ENCODE measurements at places on chromosomes 4 and X. TPM values are rescaled to one million over a fixed set of nuclear protein-coding genes. Genes with fewer than 3 reads are reported as not detected.

DNA sequence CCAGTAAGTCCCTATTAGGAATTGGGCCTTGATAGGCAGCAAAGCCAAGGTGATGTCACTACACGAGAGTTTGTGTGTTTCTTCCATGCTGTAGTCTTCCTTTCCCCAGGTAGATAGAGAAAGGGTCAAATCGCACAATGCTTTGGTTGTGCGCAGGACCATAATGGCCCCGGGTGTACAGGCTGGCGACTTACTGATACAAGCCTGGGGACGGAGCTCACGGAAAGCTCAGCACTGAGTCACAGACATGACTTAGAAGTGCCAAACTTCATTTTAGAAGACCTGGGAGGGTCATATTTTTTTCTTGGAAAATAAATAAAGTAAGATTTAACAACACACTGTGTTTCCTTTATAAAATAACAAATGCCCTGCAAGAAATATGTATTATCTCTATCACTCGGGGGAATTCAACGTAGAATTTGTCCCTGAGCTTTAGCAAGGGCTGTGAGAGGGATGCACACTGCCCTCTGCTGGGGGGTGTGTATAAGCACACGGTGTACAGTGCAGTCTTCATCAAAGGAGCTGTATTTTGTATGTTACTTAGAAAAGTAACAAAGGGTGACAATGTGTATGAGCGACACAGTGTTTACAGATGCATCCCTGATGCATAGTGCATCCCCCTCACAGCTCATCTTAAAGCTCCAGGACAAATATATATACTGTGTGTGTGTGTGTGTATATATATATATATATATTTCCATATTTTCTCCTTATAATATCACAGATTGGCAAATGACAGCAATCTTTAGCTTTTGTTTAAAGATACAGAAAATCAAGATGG, 254.5 kb upstream of the VEGFC start:
- peak; percentile 44 for DNase-seq

DNA sequence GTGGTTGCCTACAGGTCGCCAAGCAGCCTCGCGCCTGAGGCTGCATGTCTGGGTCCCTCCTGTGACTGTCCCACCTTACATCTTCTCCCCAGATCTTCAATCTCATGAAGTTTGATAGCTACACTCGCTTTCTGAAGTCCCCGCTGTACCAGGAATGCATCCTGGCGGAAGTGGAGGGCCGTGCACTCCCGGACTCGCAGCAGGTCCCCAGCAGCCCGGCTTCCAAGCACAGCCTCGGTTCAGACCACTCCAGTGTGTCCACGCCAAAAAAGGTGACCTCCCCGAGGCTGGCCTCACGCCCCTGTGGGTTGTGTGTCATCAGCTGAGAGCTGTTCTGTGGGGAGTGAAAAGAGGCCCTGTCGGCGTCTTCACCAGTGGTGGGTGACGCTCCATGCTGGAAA, 24.9 kb upstream of the HGFAC start:
- DNase-seq, result no peak

DNA sequence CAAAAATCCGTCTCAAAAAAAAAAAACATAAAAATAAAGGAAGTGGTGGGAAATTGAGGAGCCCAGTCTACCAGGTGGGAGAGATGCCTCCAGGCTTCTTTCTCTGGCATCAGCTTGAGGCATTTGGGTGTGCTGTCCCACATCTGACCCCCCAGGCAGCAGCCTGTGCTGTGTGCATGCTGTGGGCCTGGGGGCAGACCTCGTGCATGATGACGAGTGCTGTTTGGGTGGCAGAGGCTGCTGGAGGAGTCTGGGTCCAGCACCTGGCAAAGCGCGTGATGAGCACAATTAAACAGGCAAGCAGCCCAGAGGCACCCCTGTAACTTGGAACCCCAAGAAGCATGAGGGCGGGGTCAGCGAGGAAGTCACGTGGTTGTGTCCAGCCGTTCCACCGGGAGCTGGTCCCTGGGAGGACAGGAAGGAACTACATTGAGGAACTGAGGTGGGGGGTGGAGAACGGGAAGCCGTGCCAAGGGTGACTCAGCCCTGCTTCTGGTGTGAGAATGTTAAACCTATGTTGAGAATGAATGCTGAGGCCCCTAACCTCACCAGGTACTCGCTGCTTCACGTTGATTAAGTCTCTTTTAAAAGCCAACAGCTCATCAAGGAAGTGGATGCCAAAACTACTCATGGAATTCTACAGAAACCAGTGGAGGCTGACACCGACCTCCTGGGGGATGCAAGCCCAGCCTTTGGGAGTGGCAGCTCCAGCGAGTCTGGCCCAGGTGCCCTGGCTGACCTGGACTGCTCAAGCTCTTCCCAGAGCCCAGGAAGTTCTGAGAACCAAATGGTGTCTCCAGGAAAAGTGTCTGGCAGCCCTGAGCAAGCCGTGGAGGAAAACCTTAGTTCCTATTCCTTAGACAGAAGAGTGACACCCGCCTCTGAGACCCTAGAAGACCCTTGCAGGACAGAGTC, 6.1 kb downstream of the TACC3 start:
- DNase-seq, result no peak

GRCh38 chrX:109952985-109953905, 49.7 kb upstream of the TMEM164 start:
- DNase-seq, result no peak

DNA sequence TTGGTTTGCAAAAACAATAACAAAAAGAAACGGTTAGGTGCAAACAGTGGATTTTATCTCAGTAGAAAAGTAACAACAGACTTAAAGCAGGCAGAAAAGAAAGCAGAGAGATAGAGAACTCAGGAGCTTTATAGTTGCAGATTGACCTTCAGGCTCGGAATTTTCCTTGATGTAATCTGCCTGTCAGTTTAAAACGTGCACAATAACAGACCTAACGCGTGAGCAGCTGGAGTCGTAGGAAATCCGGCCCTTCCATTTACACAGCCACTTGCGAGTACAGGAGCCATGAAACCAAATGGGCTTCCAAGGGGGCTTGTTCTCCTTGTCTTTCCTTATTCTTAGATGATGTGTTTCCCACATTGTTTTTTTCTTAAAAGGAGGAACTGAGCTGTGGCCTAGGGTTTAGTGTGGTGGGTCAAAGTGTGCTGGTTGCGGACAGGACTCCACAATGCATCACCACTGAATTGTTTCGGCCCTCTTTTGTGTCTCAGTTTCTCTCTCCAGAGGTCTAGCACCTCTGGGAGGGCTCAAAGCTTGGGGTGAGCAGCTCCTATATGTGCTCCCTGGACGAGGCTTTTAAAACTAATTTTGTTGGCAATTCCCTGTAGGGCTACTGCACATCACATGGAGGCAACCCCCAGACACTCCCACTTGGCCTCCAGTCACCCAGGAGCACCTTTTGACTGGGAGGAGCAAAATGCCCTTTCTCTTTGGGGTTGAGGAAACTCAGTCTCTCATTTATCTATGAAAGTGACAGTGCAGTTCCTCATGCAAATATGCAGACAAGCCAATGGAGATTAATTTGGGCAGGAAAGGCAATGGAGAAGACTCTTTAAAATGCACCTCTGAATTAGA, 13.9 kb upstream of the MPP1 start:
- DNase-seq, result no peak

- no peak for DNase-seq
Observed at GRCh38 chrX:37781814-37782213, 2.0 kb downstream of the CYBB start.

SERTM2 gene
- 0.72 TPM for total RNA-seq

NXT2 gene
- 23.5 TPM for total RNA-seq

COL4A5 gene
- 276 TPM for total RNA-seq
